CD4-positive, alpha-beta T cell treated with Interleukin-6 for 4 hours (primary cell): ENCODE measurements at places on chromosomes 2 and 18.

- DNase-seq = no peak
These were observed 692 bp upstream of the POMC start for GRCh38 chr2:25169073-25169470.

GRCh38 chr2:85647823-85648526, 20.0 kb downstream of the SFTPB start:
- DNase-seq = no peak

GRCh38 chr2:195562570-195563566, 94.2 kb upstream of the SLC39A10 start:
- DNase-seq = peak; percentile 35

GRCh38 chr2:11753452-11753885, 7.0 kb downstream of the LPIN1 start:
- peak; percentile 60 for DNase-seq

GRCh38 chr2:112623913-112624777, 21.6 kb upstream of the SLC20A1 start:
- peak; percentile 88 for DNase-seq

GRCh38 chr2:2698182-2699120, 367.4 kb upstream of the MYT1L start:
- DNase-seq = no peak

DNA sequence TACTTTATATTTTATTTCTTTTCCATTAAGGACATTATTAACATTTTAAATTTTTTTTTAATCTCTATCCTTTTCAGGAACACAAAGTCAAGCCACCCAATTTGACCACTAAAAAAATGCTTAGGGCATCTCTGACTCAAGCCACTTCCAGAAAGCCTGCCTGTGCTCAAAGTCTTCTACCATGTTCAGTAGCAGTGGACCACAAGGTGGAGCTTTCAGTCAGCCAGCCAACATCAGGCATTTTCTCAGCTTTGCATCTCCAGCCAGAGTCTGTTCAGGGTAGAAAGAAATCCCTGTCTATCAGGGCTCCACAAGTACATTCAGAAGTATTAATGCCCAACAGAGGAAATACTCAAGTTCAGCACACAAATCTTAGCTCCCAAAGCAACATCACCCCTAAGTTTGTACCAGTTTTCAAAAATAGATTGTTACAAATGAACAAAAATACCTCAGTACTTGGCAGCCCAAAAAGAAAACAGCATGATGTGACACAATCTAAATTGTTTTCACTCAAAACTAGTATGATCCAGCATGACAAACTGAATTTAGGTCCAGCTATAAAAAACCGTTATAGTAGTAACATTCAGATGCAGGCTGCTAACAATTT, 37.6 kb downstream of the C18orf63 start:
- peak; percentile 73 for DNase-seq

- DNase-seq = no peak
These were observed 58.4 kb downstream of the SPIRE1 start for GRCh38 chr18:12599543-12599942.

- no peak for DNase-seq
These were observed 161.8 kb downstream of the DSEL start for GRCh38 chr18:67354692-67355091.

DNA sequence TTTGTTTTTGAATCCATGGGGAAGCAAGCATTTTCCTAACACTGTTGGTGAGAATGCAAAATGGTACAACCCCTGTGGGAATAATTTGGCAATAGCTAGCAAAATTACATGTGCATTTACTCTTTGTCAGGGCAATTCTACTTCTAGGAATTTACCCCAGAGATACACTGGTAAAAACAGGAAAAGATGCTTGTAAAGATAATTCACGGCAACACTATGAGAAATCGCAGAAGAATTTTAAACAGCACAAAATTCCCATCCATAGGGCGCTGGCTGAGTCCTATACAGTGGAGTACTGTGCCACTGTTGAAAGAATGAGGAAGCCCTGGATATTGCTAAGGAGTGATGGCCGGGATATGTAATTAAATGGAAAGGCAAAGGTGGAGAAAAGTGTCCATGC, 75.8 kb downstream of the DGKD start:
- DNase-seq = no peak

DNA sequence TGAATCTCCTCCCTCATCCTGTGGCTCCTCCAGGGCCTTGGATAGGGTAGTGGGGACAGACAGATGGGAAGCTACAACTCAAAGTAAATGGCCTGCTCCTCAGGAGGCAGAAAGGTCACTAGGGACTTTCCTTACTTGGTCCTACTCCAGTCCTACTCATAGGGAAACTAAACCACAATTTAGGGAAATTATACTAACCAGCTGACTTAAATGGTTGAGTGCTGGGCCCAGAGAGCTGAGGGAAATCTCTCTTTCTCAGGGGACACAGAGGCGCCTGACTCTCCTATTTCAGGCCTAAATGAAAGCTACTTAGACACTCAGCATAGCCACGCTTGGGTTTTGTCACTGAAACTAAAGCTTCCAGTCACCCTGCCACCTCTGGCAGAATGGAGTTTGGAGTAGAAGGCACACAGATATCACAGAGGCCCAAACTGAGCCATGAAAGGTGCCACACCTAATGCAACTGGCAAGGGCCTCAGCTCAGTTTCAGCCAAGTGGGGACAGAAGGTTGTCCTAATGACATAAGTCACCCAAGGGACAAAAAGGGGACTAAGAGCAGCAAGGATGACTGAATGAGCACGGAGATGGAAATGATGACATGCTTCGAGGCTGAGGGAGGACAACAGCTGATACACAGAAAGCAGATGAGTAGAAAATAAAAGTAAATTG, 24.0 kb downstream of the CERKL start:
- DNase-seq = no peak

GRCh38 chr18:12282442-12283039, 25.5 kb upstream of the TUBB6 start:
- no peak for DNase-seq

DNA sequence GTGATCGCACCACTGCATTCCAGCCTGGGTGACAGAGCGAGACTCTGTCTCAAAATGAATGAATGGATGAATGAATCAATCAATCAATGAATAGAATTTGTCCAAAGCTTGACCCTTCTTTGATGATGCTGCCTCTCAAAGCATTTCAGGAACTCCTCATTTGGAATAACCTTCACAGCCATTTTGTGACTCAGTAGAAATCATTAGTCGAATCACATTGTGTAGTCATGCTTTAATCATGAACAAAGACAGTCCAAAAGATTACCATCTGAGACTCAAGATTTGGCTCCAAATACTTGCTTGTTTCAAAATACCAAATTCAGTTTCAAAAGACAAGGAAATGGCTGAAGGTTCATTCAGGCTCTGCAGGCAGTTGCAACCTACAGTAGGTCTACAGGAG, 83.1 kb downstream of the VWA3B start:
- DNase-seq = no peak

DNA sequence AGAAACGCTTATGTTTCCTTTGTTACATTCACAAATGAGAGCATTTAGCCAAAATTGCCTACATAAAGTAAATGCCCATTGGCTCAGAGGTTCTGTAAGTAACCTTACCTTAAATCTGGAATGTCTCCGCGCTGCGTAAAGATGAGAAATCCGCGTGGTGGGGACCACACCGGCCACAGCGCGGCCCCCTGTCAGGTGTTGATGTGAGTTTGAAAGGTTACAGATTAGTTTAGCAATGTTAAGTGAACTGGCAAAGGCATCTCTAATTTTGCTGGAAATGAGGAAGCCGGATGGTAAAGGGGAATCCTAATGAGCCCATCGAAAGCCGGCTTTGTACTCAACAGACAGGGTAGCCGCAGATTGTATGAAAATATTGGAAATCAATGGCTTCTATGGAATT, 11.8 kb downstream of the SALL3 start:
- DNase-seq = no peak

DNA sequence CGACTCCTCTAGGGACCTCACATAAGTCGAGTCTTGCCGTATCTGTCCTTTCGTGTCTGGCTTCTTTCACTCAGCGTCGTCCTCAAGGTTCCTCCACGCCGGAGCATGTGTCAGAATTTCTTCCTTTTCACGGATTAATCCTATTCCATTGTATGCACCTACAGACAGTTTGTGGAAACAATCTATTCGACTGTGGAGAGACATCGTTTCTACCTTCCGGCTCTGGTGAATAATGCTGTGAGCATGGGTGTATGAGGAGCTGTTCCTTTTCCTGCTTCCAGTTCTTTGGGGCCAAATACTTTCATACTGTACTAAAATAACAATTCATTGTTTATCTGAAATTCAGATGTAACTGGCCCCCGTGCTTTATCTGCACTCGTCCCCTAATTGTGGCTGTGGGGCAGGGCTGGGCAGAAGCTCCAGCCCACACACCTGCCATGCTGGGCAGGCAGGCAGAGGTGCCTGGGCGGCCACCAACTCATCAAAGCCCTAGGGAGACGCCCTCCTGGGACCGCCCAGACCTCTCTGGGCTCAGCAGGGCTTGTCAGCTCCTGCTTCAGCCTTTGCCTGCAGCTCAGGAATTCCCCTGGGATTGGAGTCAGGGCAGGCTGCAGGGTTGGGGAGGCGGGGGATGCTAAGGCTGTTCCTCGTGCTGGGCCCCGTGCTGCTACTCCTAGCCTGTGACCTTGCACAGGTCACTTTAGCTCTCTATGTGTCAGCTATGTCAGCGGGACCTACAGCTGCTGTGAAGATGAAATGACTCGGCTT, 14.5 kb downstream of the GPC1 start:
- no peak for DNase-seq

GRCh38 chr2:34001557-34001956, 402.5 kb upstream of the FAM98A start:
- DNase-seq = no peak

- no peak for DNase-seq
These were observed 110.0 kb upstream of the TEX51 start for GRCh38 chr2:126788652-126789051.

DNA sequence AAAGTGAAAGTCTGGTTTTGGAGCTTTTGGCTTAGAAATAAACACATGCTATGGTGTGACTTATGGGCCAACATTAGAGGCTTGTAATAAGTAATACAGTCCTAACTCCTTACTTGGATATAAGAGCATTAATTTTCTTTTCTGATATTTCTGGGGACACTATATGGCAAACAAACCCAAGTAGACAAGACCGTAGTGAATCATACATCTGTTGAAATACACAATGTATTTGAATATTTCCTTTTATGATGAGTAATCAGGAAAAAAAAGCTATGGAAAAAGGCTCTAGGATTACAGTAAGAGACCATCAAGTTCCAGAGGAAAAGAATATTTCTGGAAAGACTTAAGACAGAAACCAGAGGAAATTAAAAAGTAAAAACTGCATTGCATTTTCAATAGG, 146.0 kb upstream of the CYP26B1 start:
- DNase-seq = no peak

- no peak for DNase-seq
These were observed 60.1 kb downstream of the DSC3 start for GRCh38 chr18:30982285-30982992.
